ENCODE measurements at places on chromosomes 6 and 20. TPM values are rescaled to one million over a fixed set of nuclear protein-coding genes. Genes with fewer than 3 reads are reported as not detected.

The TMC2 gene
- not detected for total RNA-seq

The HTR1E gene
- total RNA-seq: not detected

The CD93 gene
- 0.07 TPM for total RNA-seq

The POM121L2 gene
- total RNA-seq: not detected

The SLC24A3 gene
- total RNA-seq: not detected

The DNAH8 gene
- not detected for total RNA-seq

The NUP153 gene
- 30.7 TPM for total RNA-seq

The IP6K3 gene
- 0.65 TPM for total RNA-seq

The LAMP5 gene
- 0.51 TPM for total RNA-seq

The ACTL10 gene
- 2.2 TPM for total RNA-seq

The GPR63 gene
- total RNA-seq: 0.98 TPM

The BTNL2 gene
- not detected for total RNA-seq

The PNPLA1 gene
- total RNA-seq: not detected
